ENCODE measurements at places on chromosomes 6 and 20.

GRCh38 chr6:13454286-13455221 is 32.8 kb downstream of the GFOD1 start:
- DNase-seq, result no peak

DNA sequence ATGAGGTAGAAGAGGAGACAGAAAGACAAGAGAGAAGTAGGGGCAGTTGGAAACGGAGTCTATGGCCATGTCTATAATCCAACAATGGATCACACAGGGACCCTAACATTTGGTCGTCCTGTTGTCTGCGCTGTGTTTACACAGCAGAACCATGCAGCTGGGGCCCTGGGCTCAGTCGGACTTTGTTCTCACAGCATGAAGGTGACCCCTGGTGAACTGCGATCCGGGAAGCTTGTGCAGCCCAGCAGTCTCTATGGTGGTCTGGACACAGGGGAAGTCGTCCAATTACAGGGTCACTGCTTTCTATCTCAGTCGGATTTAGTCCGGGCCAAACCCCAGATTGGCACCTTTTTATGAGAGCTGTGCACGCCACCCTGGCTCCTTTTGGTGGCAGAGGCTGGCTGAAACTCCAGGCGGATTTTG is 153.6 kb downstream of the FOXA2 start:
- no peak for DNase-seq

GRCh38 chr6:131914967-131915751 is 36.0 kb downstream of the CCN2 start:
- DNase-seq, result peak; percentile 17

- no peak for DNase-seq
These were observed 90.4 kb downstream of the CD164 start for GRCh38 chr6:109291902-109292301.

DNA sequence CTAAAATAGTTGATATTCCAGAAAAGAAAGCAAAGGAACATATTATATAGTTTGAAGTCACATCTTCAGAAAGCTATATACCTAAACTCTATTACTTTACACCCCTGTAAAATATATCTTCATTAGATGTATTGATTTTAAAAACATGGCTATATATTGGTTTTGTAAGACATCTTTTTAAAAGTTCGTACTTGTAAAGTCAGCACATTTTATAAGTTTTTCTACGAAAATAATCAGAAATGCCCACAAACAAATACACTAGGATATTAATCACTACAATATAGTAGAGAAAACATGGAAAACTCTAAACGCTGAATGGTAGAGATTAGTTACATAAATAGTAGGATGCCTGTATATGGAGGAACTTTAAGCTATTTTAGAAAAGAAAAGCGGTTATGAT is 52.9 kb downstream of the RNF217 start:
- DNase-seq, result no peak

- no peak for DNase-seq
These were observed 210.7 kb upstream of the CNR1 start for GRCh38 chr6:88376768-88377387.

GRCh38 chr6:144395826-144396225 is 110.7 kb downstream of the UTRN start:
- no peak for DNase-seq

- DNase-seq, result no peak
These were observed 694.1 kb upstream of the MMS22L start for GRCh38 chr6:97977084-97977483.

DNA sequence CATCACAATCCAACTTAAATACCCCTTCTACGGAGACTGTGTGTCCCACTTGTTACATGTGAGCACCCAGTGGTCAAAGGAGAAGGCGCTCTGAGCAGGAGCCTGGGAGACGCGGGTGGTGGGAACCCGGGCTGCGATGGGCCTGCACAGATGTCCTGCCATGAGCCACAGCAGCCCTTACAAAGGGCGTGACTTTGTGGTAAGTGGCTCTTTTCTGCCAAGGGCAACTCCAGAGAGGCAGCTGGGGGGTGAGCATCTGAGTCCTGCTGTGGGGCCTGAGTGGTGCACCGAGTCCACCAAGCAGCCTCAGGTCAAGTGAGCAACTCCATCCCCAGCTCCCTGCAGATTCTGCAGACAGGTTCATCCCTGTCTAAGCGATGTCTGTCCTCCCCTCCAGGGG is 33.6 kb upstream of the CST7 start:
- DNase-seq, result no peak

GRCh38 chr6:45959534-45960145 is 56.0 kb downstream of the CLIC5 start:
- DNase-seq, result peak; percentile 85
